ENCODE measurements at places on chromosomes 13 and 19. TPM values are rescaled to one million over a fixed set of nuclear protein-coding genes. Genes with fewer than 3 reads are reported as not detected.

ZNF565 gene
- total RNA-seq, result 5.9 TPM

SLC15A1 gene
- total RNA-seq, result under 0.01 TPM

ONECUT3 gene
- total RNA-seq, result not detected

FGF22 gene
- 0.26 TPM for total RNA-seq

LAMP1 gene
- total RNA-seq, result 206 TPM

NCR1 gene
- total RNA-seq, result not detected

RXFP2 gene
- not detected for total RNA-seq

IGFL3 gene
- total RNA-seq, result not detected

PSG11 gene
- not detected for total RNA-seq
